NCI-H2081 (cell line): ENCODE measurements at places on chromosomes 6 and 20.
A peak's percentile ranks its signal among the peaks of the same experiment; 100 is the strongest.

GRCh38 chr6:131657630-131658111 is 20.6 kb downstream of the ENPP3 start:
- DNase-seq, result no peak

- DNase-seq, result no peak
Observed at GRCh38 chr6:145602726-145603326, 132.5 kb downstream of the EPM2A start.

GRCh38 chr6:21082091-21082490 is 511.5 kb upstream of the SOX4 start:
- DNase-seq, result no peak

GRCh38 chr6:106167096-106167814 is 81.1 kb downstream of the PRDM1 start:
- no peak for DNase-seq

- DNase-seq, result no peak
Observed at GRCh38 chr20:46159101-46159897, 41.2 kb downstream of the CD40 start.

- DNase-seq, result no peak
Observed at GRCh38 chr6:72217626-72218025, 331.3 kb downstream of the RIMS1 start.

GRCh38 chr20:46894579-46894958 is at the start of gene EYA2:
EYA2 (plus strand) TSS chr20:46894843; CDS start chr20:46990011, 95,168 bp downstream.
- peak; percentile 5 for DNase-seq

DNA sequence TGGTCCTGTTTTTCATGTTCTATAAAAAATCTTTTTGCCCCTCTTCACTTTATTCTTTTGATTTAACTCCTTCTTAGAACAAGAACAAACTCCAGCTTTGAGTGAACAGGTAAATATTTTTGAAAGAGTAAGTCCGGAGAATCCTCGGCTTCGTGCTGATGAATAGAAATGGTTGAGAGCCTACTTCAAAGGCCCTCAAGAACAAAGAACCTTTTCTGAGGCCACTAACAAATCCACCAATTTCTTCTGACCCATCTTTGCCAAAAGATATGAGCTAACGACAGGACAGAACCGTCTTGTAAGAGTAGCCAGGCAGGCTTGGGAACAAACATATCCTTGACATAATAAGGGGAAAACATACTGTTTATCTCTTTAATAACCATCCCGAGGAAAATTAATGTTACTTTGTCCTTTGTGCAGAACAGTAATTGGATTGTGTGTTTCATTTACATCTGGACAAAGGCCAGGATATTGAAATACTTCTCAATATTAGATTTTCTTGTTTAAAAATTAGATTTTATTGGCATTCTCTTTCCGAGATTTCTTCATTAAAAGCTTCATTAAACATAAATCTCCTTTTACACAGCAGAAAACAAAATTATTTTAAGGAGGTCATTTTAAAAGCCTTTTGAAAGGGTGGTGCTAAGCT is 52.9 kb downstream of the NOX3 start:
- DNase-seq, result no peak
